ENCODE measurements at places on chromosomes 6 and 20.

- no peak for DNase-seq
Measured at GRCh38 chr6:86017236-86017635, 374.6 kb upstream of the SYNCRIP start.

GRCh38 chr6:35634316-35634715 is 54.4 kb downstream of the FKBP5 start:
- no peak for DNase-seq

DNA sequence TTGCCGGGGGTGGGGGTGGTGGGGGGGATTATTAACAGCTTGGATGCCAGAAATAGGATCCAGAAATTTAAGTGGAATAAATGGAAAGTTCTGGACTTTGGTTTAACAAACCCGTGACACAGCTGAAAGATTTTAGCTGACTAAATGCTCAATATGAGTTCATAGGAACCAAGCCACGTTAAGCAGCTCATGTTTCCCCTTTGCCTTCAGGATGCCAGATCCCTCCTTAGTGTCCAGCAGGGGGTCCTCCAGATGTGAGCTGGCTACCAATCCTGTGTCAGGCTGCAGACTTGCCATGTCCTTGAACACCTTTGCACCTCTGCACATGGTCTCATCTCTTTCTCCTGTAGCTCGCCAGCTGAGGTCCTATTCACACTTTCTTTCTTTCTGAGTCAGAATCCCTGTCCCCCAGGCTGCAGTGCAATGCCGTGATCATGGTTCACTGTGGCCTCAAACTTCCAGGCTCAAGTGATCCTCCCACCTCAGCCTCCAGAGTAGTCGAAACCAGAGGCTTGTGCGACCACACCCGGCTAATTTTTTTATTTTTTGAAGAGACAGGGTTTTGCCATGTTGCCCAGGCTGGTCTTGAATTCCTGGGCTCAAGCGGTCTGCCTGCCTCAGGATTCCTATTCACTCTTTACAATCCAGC is 133.3 kb upstream of the ARMC2 start:
- peak; percentile 30 for DNase-seq

GRCh38 chr20:58399926-58400325 is 10.9 kb downstream of the VAPB start:
- DNase-seq, result no peak

DNA sequence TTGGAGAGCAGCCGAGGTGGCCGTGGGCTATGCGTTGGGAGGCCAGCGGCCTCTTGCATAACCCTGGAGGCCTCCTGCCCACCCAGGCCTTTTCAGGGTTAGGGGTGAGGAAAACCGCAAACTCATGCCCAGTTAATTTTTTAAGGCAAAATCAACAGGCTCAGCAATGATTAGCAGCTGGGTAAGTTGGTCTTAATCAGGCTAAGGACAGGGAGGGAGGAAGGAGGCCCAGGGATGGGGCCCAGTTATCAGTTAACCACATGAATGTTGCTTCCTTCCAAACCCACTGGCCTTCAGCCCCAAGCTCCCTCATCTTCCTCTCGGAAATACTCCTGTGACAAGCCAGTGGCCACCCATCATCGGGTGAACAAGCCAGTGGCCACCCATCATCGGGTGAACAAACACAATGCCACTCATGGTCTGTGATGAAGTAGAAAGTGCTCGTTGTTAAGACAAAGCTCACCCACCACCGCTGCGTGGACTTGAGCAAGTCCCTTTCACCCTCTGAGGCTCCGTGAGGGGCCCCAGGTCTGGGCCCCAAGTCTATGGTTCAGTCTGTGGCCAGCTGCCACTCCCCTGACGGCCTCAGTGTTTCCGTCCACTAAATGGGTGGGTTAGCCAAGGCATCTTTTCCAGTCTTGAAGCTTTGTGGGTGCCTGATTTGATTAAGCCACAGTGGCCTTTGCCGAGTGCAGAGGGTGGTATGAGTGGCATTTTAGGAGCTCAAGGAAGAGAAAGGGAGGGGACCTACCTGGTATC is 39.4 kb downstream of the HNF4A start:
- no peak for DNase-seq

DNA sequence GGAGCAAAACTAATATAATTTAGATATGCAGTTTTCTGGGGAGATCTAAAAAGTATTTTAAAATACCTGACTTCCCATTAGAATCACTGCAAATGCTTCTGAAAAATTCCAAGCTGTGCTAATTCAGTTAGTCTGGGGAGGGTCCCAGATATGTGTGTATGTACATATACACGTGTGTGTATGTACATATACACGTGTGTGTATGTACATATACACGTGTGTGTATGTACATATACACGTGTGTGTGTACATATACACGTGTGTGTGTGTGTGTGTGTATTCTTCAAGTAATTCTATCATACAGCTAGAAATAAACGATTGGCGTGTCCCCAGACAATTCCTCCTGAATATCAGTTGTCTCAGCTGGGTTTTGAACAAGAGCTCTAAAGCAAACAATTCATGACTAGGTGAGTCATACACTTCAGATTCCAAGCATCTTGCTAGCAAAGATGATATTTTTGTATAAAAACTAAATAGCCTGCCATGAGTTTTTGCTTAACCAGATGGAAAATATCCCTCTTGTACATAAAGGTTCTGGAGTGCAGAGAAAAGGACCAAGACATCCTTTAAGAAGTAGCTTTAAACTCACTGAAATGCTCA is 58.2 kb downstream of the SPACA1 start:
- DNase-seq, result no peak

GRCh38 chr20:9286501-9287461 is 217.9 kb downstream of the PLCB4 start:
- DNase-seq, result no peak

- no peak for DNase-seq
Measured at GRCh38 chr6:22424196-22424595, 127.4 kb upstream of the PRL start.

DNA sequence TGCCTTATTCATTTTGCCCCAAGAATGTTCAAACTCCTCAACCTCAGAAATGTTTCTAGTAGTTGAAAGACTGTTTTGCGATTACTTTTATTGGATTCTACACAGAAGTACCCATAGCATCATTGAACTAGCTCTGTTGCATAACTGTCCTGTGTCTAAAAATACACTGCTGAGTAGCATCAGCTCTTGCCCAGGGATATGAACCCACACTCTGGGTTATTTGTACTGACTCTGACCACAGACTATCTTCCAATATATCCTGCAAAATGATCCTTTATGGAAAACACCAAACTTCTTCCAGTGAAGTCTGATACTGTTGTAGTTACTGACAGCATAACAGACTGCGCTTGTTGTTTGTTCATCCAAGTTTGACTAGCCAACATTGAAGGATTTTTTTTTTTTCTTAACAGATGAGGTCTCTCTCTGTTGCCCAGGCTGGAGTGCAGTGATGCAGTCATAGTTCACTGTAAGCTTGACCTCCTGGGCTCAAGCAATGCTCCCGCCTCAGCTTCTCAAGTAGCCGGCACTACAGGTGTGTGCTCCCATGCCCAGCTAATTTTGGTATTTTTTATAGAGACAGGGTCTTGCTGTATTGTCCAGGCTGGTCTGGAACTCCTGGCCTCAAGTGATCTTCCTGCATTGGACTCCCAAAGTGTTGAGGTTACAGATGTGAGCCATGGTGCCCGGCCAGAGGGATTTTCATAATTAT is 49.9 kb downstream of the TULP4 start:
- peak; percentile 53 for DNase-seq

DNA sequence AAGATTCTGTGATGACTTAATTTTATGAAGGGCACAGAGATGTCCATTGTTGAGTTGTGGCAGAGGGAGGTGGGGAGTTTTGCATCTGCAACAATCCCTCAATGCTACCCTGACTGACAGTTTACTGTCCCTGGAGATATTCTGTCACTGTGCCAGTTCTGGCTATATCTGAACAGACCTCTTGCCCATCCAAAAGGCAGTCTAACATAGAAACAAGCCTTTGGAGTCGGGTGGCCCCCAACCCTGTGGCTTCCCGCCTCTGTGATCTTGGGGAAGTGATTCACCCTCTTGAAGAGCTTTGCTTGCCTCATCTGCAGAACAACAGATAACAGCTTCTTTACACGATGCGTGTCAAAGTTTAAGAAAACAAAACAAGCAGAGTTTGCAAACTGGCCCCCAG is 3.8 kb upstream of the E2F1 start:
- DNase-seq, result no peak

DNA sequence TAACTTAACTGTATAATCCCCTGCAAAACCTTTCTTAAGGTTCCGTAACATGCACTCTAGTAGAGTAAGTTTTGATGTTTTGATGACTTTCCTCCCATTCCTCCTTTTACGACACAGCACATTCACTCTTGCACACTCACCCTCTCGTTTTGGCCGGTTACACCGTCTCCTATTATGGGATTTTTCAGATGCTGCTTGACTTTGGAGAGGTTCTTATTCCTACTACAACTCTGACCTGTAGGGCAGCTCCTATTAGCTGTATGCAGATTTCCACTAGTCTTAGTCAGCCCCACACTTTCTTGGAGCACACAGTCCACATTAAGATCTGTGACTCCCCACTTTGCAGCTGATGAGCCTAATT is 223.7 kb upstream of the SYNCRIP start:
- peak; percentile 21 for DNase-seq
